G401 (cell line): ENCODE measurements at places on chromosomes 4 and X.

- DNase-seq, result no peak
Measured at GRCh38 chrX:139905051-139905450, 27.8 kb downstream of the ATP11C start.

GRCh38 chrX:103556963-103557612 lies 28.2 kb upstream of the TCEAL4 start:
- DNase-seq, result no peak

DNA sequence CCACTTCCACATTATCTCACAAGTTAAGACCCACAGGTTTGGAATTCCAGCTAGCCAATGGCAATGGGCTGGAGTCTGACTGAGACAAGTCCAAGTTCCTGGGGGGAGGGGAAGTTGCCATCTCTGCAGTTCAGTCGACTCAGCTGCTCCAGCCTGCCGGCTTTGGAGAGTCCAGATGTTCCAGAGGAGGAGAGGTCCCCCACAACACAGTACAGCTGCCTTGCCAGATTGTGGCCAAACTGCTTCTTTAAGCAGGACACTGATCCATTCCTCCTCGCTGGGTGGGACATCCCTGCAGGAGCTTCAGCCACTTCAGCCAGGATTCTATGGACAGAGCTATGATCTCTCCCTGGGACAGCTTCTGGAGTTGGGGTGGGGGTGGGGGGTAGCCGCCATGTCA lies 199.2 kb downstream of the EDA start:
- no peak for DNase-seq

DNA sequence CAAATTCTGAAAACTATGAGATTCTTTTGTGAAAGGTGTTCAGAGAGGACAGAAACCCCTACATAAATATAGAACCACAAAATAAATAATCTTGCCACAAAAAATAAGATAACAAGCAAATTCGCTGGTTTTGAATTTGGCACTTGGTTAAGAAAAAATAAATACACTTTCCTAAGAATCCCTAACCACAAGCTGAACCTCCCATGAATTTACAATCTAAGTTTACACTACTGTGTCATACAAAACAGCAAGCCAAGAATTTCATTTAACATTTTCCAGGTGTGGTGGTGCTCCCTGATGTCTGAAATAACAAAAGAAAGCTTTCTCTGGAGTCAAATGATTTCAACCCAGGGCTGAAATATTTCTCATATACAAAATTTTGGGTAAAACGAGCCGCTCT lies 121.0 kb downstream of the KCNIP4 start:
- no peak for DNase-seq

GRCh38 chr4:80732010-80732409 lies 298.5 kb upstream of the BMP3 start:
- DNase-seq, result no peak

GRCh38 chrX:49209434-49210251 lies 9.7 kb upstream of the SYP start:
- DNase-seq, result peak; percentile 90

DNA sequence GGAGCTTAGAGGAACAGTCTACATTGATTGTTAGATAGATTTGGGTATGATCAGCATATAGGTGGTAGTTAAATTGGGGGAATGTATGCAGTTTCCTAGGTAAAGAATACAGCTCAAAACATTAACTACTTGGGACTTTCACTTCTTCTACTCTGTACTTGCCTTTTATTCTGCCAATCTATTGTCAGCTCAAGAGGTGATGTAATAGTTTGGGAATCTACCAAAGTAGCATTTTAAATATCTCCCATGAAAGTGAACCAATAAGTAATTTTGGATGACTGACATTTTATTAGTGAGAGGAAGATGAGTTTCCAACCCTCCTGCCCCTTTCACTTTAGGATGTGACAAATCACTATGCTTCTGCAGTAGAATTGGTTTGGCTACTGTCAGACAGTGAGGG lies 43.4 kb downstream of the NUDT6 start:
- DNase-seq, result no peak

- no peak for DNase-seq
Measured at GRCh38 chrX:109695637-109696036, 37.4 kb downstream of the ACSL4 start.

DNA sequence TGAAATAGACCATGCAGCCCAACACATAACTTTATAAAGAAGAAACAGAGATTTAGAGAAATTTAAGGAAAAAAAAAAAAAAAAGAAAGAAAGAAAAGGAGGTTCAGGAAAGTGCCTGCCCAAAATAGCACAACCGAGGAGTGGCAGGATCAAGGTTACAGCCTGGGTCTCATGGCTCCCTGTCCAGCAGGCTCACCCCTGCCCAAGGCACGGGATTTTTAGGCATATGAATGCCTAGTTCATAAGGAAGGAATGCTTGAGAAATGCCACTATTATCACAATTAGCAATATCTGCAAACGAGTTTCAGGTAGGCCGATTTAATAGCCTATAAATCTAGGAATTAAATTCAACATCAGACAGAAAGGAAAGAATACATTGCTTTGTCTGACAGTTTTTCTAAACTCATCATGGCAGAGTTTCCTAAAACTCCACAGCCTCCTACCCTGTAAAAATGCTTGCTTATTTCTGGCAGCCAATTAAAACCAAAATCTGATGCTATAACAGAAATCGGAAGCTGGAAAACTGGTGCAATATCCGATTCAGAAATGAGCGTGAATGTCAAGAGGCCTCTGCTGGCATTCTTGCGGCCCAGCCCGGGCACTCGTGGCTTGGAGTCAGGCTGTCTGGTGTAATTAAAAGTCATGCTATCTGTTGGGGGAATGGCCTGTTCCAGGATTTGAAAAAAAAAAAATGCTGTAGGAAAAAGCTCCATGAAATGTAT lies 63.5 kb downstream of the GEMIN8 start:
- peak; percentile 32 for DNase-seq

DNA sequence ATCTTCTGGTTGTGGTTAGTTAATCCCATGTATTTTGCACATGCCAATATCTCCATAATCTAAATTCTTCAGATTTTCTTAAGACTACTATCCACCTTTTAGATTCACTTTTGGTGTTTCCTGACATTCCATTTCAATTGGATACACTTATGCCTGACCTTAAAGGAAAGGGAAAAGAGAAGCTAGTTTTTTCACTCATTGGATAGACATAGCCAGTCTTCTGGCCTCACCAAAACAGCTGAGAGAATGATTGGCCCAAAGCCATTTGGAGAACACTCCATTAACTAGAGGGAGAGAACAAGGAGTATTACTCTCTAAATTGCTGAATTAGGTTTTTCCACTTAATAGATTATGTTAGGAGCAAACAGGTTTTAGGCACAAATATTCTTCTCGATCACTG lies 4.0 kb downstream of the PRPS1 start:
- peak; percentile 19 for DNase-seq

DNA sequence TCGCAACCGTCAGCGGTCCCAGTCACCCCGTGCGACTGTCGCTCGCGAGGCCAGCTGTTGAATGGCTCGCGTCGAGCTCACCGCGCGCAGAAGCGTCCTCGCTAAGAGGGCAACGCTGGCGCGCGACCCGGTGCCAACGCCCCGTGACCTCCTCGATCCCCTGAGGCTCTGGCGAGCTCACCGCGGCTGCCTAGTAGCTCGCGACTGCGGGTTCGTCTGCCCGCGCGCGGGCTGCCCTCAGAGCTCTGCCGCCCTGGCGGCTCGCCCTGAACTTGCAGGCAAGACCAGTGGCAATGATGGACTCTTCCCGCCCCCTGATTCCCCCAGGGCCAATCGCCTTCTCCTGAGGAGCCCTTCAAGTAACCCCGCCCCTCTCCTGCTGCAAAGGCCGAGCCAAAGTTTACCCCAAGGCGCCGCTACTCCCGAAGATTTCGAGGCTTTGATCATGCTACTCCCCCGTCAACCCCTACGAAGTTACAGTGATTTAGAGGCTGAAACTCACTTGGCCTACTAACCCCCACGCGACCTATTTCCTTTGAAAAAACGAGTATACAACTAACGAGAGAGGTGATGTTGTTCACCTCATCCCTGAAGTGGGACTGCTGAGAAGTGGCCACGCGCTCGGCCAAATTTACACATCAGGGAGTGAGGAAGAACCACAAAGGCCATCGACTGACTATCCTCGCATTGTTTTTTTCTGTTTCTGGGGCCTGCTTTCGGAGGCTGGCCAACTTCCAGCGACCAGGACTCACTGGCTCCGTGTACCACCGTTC lies 37.5 kb downstream of the PGRMC1 start:
- DNase-seq, result peak; percentile 11

DNA sequence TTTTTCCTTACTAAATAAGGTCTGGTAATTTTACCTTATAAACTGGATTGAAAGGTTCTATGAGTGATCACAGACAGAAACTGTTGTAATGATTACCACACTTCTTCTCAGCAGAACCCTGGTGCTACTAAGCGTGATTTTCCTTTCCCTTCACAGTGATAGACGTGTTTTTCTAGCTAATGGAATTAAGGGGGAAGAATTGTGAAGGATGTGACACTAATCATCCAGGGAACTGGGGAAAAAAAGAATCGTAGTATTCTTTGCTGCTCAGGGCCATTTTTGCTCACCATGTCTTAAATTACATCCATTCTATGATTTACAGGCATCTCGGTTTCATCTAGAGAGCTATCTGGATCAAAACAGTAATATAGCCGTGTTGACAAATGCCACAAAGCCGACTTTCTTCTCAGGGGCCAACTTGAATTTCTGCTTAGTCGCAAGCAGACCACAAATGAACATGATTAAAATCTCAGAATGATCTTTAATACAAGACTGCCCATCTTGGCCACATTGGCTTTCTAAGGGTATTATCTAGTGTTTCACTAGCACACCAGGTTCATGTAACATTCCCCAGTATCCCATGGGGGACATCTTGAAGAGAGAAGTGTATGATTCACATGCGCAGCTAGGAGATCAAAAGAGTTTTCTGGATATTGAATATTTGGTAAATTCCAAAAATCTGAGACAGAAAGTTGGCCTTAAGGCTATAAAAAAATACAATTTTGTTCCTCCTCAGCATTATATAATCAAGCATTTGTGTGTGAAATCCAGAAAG lies 154.0 kb downstream of the UGT8 start:
- DNase-seq, result no peak

DNA sequence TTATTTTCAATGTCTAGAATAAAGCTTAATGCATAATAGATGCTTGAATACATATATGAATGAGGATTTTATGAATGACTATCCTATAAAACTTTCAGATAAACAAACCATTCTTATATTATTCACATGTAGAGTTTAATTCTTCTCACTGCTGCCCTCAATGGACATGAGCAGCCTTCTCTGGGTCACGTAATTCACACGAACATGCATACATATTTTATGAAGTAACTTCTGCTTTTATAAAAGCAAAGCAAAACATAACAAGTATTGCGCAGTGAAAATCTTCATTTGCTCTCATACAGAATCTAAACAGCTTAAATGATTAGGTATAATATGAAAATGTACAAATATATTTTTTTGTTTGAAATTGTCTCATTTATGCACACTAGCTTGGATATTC lies 116.7 kb downstream of the TMA16 start:
- DNase-seq, result no peak
